NCI-H2107 (cell line): ENCODE measurements at places on chromosomes 12 and 14.

DNA sequence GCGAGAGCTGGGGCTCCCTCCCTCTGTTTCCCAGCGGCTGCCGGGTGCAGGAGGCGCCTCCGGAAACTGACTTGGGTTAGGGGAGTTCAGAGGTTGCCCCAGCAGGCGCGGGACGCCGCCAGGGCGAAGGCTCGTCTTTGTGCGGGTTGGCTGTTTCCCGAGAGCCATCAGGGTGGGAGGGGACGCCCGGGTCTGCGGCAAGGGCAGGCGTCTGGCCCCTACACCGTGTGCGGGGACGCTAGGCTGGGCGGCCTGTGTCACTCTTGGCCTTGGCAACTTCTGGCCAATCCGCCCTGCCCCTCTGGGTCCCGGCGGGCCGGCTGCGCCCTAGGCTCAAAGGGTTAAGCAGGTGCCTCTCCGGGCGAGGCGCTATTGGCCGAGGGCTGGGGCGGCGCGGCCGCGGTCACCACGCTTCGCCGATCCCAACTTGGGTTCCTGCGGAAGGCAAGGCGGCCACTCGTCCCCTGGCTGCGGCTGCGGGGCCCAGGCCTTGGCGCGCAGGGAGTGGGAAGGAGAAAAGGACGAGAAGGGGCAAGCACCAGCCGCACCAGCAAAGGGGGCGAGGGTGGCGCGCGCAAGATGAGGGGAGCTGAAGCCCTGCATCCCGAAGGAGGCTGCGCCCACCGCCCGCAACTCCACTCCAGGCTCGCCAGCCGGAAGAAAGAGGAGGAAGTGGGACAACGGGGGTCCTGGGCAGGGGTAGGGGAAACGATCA lies 5.6 kb upstream of the NPAS3 start:
- no peak for DNase-seq

DNA sequence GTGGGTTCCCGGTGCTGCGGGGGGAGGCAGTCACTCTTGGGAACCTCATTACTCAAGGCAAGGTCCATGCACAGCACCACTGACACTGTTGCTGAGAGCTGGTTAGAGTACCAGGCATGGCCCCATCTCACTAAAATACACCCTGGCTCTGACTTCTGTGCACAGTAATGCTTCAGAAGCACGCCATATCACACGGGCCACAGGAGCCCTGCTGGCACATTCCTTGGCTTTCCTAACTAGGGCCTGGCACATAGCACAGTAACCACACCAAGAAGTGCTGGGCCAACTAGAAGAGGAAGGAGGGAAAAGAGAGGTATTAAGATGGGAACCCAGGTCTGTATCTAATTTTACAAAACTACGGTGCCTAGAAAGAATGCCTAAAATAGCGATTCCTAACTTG lies 13.5 kb upstream of the RAB35 start:
- DNase-seq: no peak

- DNase-seq: no peak
Measured at GRCh38 chr14:97517566-97518234, 720.5 kb downstream of the VRK1 start.

DNA sequence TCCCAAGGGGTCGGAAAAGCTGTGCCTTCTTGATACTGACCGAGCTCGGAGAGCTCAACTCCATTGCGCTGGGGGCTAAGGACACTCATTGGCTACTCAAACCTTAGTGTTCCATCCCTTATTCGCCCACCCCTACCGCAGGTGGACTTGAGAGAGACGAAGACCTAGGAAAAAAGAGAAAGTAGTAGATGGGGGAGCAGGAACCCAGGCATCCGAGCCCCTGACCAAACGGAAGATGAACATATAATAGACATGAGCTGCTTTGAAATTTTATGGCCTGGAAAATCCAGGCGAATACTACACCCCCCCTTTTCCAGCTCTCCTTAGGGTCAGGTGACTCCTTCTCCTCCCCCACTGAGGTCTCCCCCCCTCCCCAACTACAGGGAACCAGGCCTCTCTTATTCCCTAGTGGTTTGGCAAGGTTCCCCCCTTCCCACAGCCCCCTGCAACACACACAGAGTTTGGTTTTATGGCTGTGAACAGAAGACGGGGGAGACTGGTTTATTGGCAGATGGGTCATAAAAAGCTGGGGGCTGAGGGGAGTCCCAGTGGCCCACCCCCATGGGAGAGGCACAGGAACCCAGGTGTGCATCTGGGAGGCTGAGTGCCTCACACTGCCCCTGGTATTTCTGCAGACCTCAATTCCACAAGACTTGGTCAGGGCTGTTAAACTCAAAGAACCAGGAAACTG lies 1.6 kb downstream of the GDF11 start:
- DNase-seq: no peak

DNA sequence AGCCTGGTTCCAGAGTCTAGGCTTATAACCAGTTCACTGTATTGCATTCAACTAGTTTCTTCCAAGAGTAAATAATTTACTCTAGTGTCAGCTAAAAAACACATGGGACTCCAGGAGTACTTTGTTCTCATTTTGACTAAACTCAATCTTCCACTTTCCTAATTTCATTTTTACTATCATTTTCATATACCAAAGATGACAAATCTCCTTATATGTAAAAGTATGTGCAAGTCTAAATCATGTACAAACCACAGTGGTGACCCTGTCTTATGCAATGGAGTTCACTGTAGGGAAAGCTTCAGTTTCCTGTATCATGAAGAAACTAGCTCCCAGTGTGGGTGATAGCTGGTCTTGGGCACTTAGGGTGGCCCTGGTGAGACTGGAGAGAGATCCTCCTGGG lies 151.6 kb downstream of the HELB start:
- DNase-seq: no peak

DNA sequence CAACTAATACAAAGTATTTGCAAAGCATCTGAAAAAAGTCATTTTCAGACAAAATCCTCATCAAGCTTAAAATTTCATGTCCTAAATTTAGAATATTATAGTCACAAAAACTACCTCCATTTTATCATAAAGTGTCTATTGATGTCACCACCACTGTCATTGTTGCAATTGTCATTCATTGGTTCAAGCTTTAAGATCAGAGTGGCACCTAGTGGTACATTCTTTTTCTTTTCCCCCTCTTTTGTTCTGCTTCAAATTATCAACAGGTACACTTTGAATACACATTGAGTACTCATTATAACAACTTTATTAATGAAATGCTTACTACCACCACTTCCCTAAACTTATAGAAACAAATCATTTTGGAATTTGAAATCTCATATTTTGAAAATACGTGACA lies 379.8 kb downstream of the SEC23A start:
- no peak for DNase-seq

GRCh38 chr14:68343534-68344118 lies 449.2 kb downstream of the ZFP36L1 start:
- no peak for DNase-seq

DNA sequence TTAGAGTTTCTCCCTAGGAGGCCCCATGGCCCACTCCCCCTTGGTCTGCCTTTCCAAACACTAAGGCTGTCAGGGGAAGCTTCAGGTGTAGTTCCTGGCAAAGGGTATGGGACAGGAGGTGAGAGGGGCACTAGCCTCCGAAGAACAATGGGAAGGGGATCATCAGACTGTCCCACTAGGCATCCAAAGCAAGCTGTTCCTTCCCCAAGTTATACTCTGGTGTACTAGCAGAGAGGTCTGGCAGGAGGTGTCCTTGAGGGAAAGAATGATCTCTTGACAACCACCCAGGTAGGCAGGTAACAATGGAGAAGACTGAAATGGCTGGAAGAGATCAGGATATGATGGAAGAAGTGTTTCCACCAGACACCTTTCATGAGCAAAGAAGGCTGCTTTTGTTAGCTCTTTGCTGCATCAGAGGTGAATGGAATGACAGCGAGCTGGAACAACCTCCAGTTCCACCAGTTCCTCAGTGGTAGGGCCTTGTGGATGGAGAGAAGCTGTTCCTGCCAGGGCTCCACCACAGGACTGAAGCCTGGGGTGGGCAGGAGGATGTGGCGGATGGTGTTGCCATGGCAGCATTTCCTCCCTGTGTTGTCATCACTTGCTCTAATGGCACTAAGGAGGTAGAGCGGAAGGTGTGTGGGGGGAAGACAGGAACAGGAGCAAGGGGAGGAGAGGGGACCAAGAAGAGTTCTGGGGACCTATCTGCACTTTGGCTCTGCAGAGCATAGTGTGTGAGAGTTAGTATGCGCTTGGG lies 2.3 kb upstream of the AGAP2 start:
- DNase-seq: no peak

GRCh38 chr12:53326460-53327185 lies 5.2 kb upstream of the AAAS start:
- DNase-seq: no peak

- DNase-seq: no peak
Measured at GRCh38 chr12:92566448-92567019, 136.3 kb upstream of the PLEKHG7 start.

DNA sequence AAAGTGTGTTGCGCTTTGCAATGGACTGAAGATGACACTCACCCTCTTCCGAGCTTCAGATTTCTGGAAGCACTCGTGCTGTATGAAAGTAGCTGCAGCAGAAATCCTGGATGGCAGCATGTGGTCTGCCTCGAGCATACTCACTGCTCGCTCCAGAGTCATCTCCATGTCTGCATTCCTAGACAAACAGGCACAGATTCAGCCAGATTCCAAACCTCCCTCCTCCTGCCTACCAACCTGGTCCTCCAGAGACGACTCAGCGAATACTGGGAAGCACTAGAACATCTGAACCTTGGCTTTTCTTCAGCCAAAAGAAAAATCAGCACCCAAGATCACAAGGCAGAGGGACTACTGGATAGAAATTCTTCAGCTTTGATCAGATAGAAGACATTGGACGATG lies 27.7 kb downstream of the PKP2 start:
- DNase-seq: no peak

GRCh38 chr14:95465936-95466335 lies 50.5 kb downstream of the SYNE3 start:
- no peak for DNase-seq

DNA sequence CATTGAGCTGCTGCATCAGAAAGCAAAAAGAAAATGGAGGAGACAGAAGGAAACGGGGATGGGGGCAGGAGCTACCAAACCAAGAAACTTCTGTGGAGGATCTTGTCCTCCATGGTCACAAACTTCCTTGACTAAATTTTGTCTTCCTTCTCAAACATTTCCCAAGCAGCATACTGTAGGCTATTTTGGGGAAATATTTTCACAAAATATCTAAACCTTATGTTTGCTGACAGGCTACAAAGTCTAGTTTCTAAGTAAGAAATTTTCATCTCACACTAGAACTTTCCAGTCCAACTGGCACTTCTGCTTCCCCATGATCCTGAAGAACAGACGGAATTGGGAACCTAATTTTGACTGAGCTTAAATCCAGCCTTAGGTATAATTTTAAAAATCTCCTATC lies 552.0 kb downstream of the SNAPC1 start:
- no peak for DNase-seq

DNA sequence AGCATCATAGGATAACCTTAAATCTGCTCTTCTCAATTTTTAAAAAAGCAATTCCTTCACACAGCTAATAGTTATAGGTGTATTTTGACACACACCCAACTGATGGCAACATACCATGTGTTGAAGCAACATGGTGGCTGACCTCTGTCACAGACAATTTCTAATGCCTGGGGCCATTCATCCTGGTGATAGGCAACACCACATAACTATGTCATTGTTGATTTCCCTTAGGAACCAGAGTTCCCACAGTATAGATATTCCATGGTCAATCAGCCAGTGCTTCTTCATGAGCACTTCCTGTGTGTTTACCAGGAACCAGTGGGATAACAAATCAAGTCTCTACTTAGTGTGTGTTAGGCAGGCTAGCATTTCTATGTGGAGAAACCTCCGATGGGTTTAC lies 88.3 kb downstream of the FIGNL2 start:
- no peak for DNase-seq

- no peak for DNase-seq
Measured at GRCh38 chr14:105056303-105056831, 8.9 kb downstream of the GPR132 start.

DNA sequence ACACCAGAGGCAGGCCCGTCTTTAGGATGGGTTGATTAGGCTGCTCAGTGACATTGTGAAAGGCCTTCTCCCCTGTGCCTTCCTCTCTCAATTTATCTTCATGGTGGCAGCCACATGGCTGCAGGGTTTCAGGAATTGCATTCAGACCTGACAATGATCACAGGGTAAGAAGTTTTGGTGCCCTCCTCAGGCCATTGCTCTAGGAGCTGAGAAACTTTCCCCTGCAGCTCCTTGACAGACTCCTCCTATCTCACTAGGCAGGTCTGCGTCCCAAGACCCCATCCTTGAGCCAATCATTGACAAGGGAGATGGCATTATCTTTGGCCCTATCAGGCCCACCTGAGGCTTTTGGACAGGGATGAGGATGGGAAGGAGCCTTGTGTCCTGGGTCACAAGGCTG lies 57.4 kb upstream of the ANO4 start:
- DNase-seq: no peak

- DNase-seq: no peak
Measured at GRCh38 chr14:51873221-51873893, 12.9 kb downstream of the GNG2 start.

GRCh38 chr14:51576879-51577278 lies 74.8 kb upstream of the FRMD6 start:
- no peak for DNase-seq

GRCh38 chr12:71449373-71450070 lies 9.9 kb downstream of the LGR5 start:
- DNase-seq: no peak

GRCh38 chr12:13084898-13085640 lies 18.4 kb downstream of the GSG1 start:
- no peak for DNase-seq

GRCh38 chr12:124445121-124445718 lies 122.2 kb downstream of the NCOR2 start:
- no peak for DNase-seq

GRCh38 chr14:44886860-44887595 lies 74.7 kb downstream of the KLHL28 start:
- DNase-seq: no peak

DNA sequence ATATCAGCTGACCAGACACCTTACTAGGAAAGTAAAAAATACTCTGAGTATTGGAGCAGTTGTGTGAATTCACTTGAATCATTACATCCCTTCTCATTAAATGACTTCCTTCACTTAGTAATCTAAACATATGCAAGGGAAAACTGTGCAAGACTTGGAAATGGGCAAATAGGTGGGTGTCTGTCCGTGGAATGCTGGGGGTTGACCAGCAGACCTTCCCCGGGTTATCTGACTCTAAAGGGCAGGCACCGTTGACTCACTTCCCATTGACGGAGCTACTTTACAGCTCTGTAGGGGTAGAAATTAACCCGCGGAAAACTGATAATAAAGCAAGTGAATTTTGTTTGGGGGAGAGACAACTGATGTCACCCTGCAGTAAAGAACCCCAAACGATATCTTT lies 199.3 kb downstream of the TTC7B start:
- no peak for DNase-seq
